ENCODE measurements at places on chromosomes 7 and 10.

- DNase-seq, result peak; percentile 5
Measured at GRCh38 chr7:28481091-28481926, 69.0 kb downstream of the CREB5 start.

GRCh38 chr10:116769791-116770190, 27.4 kb upstream of the HSPA12A start:
- DNase-seq, result no peak

DNA sequence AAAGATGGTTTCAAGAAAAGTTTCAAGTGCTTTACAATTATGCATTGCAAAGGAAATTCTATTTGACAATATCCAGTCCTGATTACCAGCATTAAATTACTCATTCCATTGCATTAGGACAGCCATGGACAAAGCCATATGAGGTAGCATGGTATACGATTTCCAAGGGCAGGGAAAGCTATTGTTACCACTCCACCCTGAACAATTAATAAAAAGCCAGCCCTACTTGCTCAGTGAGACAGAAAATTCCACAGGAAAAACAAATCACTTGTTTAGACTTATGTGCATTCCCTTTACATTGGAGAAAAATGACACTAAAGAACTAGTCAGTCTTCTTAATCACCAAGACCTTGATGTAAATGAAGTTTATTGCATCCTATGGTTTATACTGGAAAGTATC, 5.6 kb downstream of the CD36 start:
- DNase-seq, result no peak

GRCh38 chr7:155756322-155756721, 55.9 kb downstream of the SHH start:
- DNase-seq, result no peak

GRCh38 chr10:35382096-35382495, 45.8 kb downstream of the CCNY start:
- DNase-seq, result no peak

- no peak for DNase-seq
Measured at GRCh38 chr10:94641480-94641879, 42.0 kb upstream of the CYP2C18 start.

DNA sequence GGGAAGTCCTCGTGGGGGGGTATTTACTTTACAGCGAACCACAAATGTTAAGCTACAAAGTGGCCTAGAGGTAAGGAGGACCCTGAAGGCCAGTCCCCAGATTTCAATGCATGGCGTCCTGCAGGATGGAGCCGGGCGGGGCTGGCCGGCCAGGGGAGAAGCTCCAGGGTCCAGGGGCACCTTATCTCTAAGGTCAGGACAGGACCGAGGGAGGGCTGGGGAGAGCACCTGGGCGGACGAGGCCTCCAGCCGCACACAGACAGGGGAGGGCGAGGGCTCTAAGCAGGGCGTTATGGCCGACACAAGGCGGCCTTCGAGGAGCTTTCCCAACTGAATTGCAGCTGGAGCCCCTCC, 96.4 kb upstream of the DIP2C start:
- no peak for DNase-seq

DNA sequence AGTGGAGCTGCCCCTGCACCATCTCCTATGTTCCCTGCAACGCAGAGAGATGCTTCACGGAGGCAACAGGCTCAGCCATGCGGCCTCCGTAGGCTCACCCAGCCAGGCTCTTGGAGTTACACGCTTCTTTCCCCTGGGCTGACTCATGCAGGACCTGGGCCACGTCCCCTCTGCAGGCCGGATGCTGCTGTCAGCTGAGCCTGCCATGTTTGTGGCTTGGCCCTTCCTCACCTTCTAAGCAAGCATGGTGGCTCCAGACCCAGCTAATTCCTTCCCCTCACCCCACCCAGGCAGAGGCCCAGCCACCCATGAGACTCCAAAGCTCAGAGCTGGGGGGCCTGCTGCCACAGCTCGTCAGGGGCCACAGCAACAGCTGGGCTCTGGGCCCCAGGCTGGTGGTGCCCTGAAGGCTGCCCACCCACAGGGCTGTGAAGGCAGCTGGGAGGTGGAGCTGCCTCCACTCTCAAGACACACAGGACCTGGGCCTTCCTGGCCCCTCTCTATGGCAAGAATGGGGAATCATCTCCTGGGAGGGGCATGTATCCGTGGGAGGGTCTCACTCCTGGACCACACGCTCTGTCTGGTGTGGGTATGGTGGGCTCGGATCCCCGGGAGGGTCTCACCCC, 219.6 kb downstream of the ELFN1 start:
- no peak for DNase-seq

- DNase-seq, result no peak
Measured at GRCh38 chr10:113125612-113126011, 175.6 kb downstream of the TCF7L2 start.

DNA sequence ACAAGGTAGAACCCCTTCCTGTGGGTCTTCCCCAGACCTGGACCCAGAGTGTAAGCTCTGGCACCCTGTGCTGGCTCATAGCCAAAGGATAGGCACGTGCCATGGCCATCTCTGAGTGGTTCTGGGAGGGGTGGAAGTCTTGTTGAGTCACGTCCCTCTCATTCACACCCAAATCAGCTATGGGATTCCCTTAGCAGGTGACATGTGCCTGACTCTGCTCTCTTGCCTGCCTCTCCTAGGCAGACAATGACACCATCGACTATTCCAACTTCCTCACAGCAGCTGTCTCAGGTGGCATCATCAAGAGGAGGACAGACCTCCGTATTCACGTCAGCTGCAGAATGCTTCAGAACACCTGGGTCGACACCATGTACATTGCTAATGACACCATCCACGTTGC, 59.8 kb downstream of the C10orf120 start:
- no peak for DNase-seq

DNA sequence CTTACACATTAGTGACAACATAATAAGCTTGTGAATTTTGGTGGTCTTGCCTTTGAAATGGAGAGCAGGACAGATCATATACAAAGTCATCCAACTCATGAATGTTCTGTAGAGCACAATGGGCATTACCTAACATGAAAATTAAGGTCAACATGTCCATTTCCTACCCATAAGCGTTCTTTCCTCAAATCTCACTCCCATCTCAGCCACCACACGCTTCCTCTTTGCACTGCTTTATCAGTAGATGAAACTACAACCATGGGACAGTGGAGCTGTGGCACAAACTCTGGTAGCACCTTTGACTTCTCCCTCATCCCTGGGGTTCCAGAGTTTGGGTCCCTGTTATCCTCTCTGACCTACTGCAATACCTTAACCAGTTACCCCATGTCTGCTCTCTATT, 2.2 kb downstream of the PON2 start:
- no peak for DNase-seq

- no peak for DNase-seq
Measured at GRCh38 chr7:73521636-73522104, 423 bp downstream of the BAZ1B start.

GRCh38 chr7:134645935-134646334, 718 bp upstream of the BPGM start:
- DNase-seq, result no peak

- no peak for DNase-seq
Measured at GRCh38 chr7:130881799-130882141, 147.8 kb upstream of the KLF14 start.

- DNase-seq, result peak; percentile 48
Measured at GRCh38 chr7:43721193-43721806, 8.0 kb downstream of the COA1 start.

Measured in activated CD4-positive, alpha-beta T cell treated with anti-CD3 and anti-CD28 coated beads, Interleukin-2, Interleukin-4, amounts not matched to agents 100 ng/mL and 50 ng/mL, durations not matched to agents 16 hours and 8 hours (primary cell).